ENCODE measurements at places on chromosomes 7 and 10. TPM values are rescaled to one million over a fixed set of nuclear protein-coding genes. Genes with fewer than 3 reads are reported as not detected.

The PLCE1 gene
- not detected for total RNA-seq

The SERPINE1 gene
- total RNA-seq: 5.5 TPM

The TMEM130 gene
- total RNA-seq: not detected

The KNDC1 gene
- total RNA-seq: 5.9 TPM

The AGAP9 gene
- total RNA-seq: 8.7 TPM

The ZNF467 gene
- 5.4 TPM for total RNA-seq

The SPDYE6 gene
- not detected for total RNA-seq

The NUP205 gene
- 45.6 TPM for total RNA-seq

The DEPP1 gene
- total RNA-seq: not detected

The MYOF gene
- 9.7 TPM for total RNA-seq

The RBM28 gene
- 48.7 TPM for total RNA-seq

The ZKSCAN1 gene
- 62.5 TPM for total RNA-seq

- DNase-seq: peak; percentile 43
These were observed 431 bp downstream of the ZYX start for GRCh38 chr7:143381427-143382125.

DNA sequence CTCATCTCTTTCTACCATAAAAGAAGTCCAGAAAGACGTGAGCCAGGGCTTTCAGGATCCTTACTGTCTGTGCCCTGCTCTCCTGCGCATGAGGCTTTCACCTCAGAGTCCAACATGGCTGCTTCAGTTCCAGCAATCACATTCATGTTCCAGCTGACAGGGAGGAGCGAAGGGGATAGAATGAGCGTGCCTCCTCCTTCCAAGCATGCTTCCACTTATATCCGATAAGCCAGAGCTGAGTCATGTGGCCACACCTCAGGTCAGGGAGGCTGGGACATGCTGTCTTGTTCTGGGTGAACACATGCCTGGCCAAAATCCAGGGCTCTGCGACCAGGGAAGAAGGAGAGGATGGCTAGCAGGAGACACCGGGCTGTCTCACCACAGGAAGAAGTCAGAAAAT is 248.2 kb downstream of the SKAP2 start:
- DNase-seq: no peak

- no peak for DNase-seq
These were observed 21.0 kb upstream of the CCDC71L start for GRCh38 chr7:106681815-106682495.

DNA sequence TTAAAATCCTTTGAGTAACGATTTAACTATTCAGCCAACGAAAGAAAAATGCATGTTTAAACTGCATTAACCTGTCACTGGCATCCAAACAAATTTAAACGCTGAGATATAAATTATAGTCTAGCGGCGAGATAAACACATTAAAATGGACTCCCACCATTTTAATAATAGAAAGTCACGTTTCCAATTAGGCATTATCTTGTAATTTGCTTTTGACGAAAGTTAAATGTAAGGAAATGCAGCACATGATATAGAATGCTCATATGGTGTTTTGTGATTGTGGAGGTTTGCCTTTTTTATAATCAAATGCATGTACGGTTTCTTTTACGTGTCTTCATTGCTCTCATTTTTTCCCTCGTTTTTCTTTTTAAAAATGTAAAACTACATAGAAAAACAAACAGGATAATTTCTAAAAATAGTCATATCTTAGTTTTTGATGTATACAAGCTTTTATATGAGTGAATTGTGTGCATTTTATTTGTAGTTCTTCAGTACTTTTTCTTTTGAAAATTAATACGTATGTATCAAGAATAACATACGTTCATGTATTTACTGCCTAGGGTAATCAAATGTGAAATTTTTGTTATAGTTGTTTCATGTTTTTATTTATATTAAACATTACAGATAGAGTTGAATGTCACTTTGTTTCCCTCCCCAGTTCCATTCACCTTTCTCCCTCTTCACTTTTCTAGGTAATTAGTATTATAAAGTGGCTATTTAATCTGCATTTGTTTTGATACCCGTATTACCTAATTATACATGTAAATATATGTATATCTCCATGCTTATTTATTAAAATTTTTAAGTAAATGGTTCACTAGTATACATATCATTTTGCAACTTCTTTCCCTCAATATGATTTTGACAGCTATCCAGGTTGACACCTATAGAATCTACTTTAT is 1.1 kb upstream of the KLF14 start:
- DNase-seq: no peak

- peak; percentile 66 for DNase-seq
These were observed 868 bp downstream of the TIAL1 start for GRCh38 chr10:119595676-119596515.

DNA sequence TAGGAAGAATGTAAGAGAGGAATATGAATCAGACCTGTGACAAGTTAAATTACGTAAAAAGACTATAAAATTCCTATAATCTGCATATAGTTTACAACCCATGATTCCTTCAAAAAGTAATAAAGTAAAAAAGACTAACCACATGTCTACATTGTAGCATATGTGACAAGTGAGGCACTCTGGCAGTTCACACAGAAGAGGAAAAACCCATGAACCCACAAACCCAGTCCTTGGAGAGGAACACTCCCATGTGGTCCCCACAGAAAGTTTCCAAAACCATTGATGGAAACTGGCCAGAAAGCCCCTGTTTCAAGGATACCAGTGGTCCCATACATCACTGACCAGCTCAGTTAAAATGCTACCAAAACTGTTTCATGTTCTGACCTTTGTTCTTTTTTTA is 15.7 kb downstream of the KDM7A start:
- no peak for DNase-seq

GRCh38 chr10:30755441-30755953 is 125.9 kb upstream of the LYZL2 start:
- DNase-seq: no peak

GRCh38 chr7:155988416-155988815 is 176.2 kb upstream of the SHH start:
- DNase-seq: no peak

DNA sequence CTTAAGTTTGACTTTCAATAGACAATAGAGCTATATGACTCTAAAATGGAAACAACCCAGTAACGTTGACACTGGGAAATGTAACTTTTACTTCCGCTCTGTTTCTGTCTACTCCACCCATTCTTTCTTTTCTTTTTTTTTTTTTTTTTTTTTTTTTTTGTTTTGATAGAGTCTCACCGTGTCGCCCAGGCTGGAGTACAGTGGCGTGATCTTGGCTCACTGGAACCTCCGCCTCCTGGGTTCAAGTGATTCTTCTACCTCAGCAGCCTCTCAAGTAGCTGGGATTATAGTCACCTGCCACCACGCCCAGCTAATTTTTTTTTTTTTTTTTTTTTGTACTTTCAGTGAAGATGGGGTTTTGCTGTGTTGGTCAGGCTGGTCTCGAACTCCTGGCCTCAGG is 13.9 kb downstream of the PRSS2 start:
- peak; percentile 69 for DNase-seq

GRCh38 chr7:127378537-127378936 is 14.0 kb downstream of the ZNF800 start:
- no peak for DNase-seq

DNA sequence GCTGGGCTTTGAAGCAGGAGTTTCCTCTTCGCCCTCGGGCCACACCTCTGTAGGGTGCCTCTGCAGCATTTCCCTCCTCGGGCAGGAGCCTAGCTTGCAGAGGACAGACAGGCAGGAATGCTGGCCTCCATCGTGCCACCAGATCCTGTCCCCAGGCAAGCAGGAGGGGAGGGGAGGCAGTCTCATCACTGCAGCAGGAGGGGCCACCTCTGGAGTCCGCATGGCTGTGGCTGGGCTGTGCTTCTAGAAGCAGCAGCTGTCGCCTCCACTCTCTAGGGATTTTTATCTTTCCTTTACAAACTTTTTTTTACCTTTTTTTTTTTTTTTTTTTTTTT is 181.4 kb downstream of the CUX1 start:
- no peak for DNase-seq

GRCh38 chr7:25391295-25391861 is 163.1 kb upstream of the NPVF start:
- DNase-seq: no peak

DNA sequence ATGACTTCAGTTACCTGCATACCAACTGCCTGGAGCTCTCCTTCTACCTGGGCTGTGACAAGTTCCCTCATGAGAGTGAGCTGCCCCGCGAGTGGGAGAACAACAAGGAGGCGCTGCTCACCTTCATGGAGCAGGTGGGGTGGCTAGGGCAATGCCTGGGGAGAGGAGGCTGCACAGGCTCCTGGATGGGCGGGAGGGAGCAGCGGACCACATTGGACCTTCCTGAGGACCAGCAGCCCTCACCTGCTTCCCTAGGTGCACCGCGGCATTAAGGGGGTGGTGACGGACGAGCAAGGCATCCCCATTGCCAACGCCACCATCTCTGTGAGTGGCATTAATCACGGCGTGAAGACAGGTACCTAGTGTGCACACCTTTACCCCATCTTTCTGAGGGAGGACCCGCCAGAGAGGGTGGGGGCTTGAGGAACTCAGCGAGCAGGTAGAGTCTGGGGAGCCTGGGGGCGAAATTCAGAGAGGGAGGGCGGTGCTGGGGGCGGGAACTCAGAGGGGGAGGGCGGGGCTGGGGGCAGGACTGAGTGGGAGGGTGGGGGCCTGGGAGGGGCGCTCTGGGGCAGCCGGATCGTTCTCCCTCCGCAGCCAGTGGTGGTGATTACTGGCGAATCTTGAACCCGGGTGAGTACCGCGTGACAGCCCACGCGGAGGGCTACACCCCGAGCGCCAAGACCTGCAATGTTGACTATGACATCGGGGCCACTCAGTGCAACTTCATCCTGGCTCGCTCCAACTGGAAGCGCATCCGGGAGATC is 9.0 kb downstream of the AEBP1 start:
- DNase-seq: no peak

DNA sequence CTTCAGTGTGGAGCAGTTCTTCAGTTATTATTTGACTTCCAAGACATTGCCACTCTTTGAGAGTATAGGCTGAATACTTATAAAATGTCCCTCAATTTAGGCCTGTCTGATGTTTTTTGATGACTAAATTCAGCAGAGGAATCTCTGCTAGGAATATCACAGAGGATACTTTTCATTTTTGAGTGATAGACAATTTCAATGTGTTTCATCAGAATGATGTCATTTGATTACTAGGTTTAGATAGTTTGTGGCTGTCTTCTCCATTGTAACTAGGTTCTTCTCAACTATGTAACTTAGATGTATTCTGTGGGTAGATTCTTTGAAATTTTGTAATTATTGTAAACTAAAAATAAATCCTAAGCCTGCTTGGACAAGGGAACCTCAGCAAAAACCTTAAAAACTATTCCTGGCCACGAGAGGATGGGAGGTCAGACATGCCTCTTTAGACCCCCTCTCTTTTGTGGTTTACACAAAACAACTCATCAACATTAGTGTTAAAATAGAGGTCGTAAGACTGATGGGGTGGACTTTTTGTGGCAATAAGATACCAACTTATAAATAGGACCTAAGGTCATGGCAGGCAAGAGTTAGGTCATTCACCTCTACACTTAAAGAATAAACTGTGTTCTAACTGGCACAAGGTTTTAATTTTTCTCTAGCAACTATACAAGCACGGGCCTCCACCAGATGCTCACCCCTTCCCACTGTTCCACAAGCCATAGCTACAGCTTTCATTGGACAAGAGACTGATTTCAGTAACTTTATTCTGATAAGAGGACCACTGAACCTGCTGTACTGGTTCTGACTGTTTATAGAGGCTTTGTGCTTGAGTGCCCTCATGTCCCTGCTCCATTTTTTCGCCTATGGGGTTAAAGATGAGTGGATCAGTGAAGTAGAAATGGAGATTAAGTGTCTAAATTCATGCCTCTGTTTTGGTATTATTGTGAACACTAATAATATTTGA is 33.7 kb downstream of the CYP2C8 start:
- DNase-seq: no peak

GRCh38 chr10:110076559-110077318 is 69.0 kb downstream of the ADD3 start:
- DNase-seq: no peak

GRCh38 chr7:39429421-39429820 is 136.8 kb upstream of the YAE1 start:
- DNase-seq: no peak

GRCh38 chr7:35430547-35431153 is 176.8 kb upstream of the TBX20 start:
- DNase-seq: no peak

- no peak for DNase-seq
These were observed 320.4 kb downstream of the PLXNA4 start for GRCh38 chr7:132255898-132256297.

- no peak for DNase-seq
These were observed 97.6 kb downstream of the PRPF18 start for GRCh38 chr10:13684252-13684791.

DNA sequence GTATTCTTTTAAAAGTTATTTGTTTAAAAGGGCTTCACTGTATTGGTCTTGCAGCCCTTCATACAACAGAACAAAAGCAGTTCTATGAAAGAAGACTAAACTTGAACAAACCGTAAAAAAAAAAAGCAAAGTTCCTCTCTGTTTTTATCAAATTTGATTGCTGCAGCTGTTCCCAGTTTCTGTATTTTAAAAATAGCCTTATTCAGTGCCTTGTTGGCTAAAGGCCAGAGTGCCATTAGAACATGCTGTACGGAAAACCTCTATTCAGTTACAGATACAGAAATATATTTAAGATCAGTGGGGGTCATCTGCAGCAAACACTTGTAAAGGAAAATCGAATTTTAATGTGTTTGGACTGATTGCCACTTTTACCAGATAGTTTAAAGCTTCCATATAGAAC is 207.8 kb upstream of the ETV1 start:
- no peak for DNase-seq

DNA sequence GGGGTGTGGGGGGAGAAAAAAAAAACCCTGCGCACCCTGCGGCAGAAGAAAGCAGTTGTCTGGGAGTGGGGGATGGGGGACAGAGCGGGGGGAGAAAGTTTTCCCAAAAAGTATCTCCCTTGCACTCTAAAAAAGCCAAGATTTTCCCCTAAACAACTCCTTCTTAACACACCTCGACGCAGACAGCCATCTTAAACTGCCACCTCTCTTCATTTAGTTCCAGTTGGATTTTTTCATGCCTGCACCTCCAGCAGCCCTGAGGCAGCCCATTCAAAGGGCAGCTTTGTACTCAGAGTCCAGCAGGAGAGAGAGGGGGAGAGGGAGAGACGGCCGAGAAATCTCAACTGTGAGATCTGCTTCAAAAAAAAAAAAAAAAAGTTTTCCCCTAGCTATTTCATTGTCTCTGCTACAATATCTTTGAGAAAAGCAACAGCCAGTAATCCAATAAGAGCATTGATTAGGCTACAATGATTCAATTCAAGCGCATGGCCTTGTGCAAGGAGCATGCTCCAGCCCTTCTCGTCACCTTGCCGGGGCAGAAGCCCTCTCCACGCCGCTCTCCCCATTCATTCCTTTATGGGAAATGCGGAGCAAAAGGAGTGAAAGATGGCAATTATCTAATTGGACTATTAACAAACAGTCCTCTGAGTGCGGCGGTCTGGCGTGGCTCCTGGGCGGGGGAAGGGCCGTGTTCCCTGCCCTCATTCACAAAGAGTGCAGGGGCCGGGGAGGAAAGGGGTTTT is 939 bp upstream of the VAX1 start:
- DNase-seq: no peak
